ENCODE measurements at places on chromosomes 4 and X.

GRCh38 chrX:40157228-40158035 is 59.7 kb upstream of the BCOR start:
- no peak for DNase-seq

DNA sequence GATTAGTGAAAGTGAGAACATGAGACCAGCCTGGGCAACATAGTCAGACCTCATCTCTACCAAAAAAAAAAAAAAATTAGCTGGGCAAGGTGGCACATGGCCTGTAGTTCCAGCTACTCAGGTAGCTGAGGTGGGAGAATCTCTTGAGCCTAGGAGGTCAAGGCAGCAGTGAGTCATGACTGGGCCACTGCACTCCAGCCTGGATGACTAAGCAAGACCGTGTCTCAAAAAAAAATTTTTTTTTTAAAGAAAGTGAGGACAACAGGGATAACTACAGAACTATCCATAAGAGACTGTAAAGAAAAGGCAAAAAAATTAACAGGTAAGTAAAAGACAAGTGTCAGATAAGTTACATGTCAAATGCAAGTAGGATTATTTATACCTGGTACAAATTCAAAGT is 13.5 kb upstream of the SPP1 start:
- no peak for DNase-seq

DNA sequence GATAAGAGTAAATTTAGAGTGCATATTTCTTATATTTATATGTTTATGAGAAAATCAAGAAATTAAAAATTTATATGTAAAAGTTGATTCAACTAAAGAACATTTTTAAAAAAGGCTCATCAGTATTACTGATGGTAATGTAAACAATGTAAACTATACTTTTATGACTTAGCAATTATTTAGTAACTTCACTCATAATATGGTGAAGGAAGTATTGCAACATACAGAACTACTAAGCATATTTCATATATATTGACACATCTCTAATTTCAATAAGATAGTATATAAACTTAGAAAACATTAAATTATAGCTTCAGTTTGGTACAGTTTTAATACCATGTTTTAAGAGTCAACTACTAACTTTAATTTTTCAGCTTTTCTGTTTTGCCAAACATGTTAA is 512.8 kb upstream of the PCDH7 start:
- DNase-seq: no peak

DNA sequence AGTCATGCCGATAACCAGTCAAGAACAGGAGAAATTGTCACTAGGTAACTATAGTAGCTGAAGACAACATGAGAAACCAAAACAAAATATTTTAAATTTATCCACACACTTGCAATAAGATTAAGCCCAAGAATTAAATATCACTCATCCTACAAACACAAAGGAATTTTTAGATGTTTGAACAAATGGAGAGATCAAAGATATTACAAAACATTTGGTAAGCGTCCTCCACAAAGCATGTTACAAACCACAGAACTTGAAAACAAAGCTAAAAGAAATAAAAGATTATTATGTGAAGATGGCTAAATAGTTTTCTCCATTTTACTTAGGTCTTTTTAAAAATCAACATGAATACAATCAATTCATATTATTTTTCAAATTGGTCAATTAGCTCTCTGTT is 631.9 kb upstream of the INTU start:
- no peak for DNase-seq

DNA sequence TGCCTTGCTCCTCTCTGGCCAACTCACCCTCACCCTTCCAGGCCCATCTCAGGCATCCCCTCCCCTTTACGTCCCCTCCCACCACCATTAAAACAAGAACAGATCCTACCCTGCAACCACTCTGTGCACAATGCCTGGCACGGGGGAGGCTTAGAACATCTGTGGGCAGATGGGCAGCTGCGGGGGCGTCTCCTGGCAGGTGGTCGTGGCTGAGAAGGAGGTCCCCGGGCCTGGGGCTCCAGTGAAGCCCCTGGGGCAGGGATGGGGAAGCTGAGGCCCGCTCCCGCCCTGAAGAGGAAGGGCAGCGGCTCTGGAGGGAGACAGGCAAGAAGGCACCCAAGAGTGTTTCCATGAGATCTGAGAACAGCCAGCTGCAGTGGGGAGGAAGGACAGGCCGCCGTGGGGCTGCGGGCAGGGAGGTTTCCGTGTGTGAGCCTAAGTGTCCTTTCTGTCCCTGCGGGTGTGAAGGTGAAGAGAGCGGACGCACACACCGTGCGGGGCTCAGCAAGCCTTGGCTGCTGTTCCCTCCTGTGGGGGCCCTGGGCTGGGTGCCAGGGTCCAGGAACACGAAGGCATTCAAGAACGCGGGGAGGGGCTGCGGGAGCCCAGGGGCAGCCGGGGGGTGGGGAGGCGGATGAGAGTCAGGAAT is 7.8 kb upstream of the TBC1D14 start:
- DNase-seq: no peak

DNA sequence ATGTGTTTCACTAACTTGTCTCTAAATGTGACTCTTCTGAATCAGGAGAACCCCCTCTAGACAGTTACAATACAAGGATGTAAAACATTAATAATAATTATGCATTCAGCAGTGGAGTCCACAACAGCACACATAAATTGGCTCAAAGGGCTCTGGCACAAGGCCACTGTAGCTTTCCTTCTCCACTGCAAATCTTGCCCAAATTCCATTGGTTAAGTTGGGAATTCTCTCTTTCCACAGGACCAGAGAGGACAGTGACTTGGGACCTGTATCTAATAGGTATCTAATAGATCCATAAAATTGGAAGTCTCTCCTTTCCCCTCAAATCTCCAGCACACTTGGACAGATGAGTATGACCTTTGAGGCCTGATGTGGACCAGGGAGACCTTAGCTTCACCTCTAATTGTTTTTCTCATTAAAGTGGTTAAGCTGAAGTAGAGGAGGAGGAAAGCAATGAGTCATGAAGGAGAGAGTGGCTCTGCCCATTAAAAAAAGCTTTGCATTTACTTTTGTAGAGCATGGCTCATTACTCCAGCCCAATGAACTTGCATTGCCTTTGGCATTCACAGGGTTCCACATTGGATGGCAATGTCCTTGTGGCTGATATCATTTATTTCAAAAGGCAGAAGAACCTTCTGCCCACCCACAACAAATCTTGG is 72.3 kb upstream of the SH3RF1 start:
- no peak for DNase-seq

DNA sequence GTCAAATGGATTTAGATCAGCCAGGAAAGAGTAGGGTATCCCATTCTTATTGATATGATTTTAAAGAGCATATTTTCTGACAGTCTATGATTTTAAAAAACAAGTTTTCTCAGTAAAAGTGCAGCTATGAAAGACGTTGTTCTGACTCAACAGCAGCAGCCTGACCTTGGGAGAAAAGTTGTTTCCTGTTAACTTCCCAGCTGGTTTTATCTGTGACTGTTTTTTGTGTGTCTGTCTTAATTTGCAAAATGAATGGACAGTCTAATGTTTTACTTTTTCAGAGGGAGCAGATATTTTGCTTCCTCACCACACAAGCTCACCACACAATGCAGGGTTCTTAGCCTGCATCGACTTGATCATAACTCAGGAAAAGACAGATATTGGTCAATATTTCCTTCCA is 764 bp upstream of the MTHFD2L start:
- no peak for DNase-seq

GRCh38 chrX:23939203-23939602 is 31.4 kb downstream of the CXorf58 start:
- no peak for DNase-seq

DNA sequence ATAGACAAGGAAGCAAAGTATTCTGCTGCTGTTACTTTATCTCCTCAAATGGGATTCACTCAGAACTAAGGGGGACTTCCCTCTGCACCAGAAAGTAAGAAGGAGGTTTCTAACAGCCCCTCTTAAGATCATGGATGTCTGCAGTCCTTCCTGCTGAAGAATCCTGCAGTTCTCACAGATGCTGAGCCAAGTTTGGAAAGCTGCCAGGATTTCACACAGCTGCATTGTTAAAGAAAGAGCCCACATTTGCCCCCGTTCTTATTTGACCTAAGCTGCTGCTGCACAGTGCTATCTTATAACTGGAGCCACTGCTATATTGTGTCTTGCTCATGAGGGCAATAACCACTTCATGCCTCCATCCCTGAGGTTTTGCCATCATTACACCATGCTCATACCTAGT is 81.1 kb downstream of the FAAH2 start:
- DNase-seq: no peak

- no peak for DNase-seq
These were observed 23.0 kb downstream of the SH3D19 start for GRCh38 chr4:151302432-151302831.

DNA sequence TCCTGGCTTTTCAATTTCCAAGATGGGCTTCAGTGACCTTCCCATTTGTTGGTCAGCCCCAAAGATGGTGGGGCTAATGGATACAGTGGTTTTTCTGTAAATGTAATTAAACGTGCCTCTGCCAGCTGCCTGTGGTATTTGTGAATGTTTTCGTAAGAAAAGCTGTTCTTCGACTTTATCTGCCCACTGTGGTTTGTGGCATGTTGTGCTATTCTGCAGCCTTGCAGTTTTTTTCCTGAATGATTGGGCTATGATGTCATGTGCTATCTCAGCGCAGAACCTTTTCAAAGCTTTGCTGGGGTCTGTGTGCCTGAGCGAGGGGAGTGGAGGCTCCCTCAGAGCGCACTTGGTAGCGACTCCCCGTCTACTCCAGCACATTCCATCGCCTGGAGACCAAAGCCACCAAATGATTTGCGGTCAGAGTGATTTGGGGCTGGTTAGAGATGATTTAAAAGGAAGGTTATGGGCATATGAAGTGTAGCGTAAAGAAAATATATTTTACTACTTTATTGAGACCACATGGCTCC is 137.5 kb downstream of the PALLD start:
- DNase-seq: no peak

DNA sequence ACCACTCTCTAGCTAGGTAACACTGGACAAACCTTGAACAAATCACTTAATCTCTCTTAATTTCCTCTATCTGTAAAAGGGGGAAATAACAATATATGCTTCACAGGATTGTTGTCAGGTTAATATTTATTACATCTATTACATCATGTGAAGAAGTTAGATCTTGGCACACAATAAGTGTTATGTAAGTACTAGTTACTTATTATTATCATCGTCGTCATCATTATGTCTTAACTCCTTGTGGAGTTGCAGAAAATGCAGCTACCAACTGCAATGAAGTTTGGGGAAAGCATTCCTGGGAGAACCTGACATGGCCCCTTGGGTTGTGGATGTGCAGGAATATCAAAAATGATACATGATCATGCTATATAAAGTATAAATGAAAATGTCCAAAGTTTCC is 4.8 kb upstream of the JCHAIN start:
- no peak for DNase-seq

DNA sequence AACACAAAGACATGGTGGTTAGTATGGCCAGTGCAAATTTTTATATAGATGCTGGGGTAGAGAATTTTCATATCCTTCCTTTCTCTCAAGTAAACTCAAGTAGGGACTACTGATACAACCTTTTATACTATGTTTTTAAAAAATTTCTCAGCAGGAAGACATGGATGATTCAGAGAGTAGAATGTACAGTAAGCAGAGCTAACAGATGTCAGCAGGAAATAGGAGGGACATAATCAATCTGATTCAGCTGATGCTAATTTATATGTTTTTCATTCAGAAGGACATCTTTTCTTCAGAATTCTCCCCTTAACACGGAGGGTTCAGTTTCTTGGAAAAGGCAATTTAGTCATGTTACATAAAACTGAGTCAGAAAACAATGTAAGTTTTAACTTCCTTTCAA is 95.4 kb downstream of the GRIA2 start:
- DNase-seq: no peak

DNA sequence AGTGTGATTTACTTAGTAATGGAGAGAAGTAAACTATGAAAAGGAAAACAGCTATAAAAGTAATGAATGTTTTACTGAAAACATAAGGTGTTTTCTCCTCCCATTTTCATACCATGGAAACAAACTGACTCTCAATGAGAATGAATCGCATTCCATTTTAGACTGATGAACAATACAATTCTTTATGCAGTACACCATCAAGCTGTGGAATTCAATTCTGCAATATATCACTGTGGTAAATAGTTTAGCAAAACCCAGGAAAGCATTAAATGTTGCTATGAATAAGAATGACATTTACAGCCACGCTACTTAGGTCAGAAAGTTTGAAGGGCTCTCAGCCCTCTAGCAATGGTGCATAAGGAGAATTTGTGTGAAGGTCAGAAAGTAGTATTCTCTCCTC is 7.4 kb downstream of the DCAF8L2 start:
- no peak for DNase-seq

- DNase-seq: no peak
These were observed 159.5 kb downstream of the SHOX start for GRCh38 chrX:790041-790506.
